ENCODE measurements at places on chromosomes 3 and 15.

- DNase-seq = no peak
These were observed 3.8 kb downstream of the GPR156 start for GRCh38 chr3:120281261-120281660.

DNA sequence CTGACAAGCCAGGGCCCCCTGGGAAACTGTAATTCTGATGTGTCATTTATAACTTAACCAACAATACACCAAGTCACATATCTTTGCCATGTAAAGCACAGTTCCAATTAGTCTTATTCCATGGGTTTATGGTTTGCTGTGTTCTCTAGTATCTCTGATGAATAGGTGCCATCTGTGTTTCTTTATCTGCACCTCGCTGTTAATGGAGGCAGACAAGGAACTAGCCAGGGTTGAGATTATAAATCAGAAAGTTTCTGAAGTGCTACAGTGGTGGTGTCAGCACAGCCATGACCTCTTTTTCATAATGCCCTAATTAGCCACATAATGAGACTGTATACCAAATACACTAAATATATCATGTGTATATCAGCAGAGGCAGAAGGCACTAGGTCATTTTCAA is 866.4 kb downstream of the PLOD2 start:
- DNase-seq = no peak

GRCh38 chr3:42827023-42827422 is 17.8 kb downstream of the ACKR2 start:
- DNase-seq = no peak

GRCh38 chr3:49638445-49638844 is 35.7 kb upstream of the APEH start:
- DNase-seq = no peak

GRCh38 chr15:72050700-72051099 is 67.2 kb downstream of the MYO9A start:
- no peak for DNase-seq

Data from retinal pigment epithelial cell (primary cell).